ENCODE measurements at places on chromosomes 16 and 17. TPM values are rescaled to one million over a fixed set of nuclear protein-coding genes. Genes with fewer than 3 reads are reported as not detected.
A peak's percentile ranks its signal among the peaks of the same experiment; 100 is the strongest.

The DNAH17 gene
- 0.07 TPM for total RNA-seq

GRCh38 chr17:72563952-72564351 lies 443.1 kb downstream of the SOX9 start:
- no peak for DNase-seq

DNA sequence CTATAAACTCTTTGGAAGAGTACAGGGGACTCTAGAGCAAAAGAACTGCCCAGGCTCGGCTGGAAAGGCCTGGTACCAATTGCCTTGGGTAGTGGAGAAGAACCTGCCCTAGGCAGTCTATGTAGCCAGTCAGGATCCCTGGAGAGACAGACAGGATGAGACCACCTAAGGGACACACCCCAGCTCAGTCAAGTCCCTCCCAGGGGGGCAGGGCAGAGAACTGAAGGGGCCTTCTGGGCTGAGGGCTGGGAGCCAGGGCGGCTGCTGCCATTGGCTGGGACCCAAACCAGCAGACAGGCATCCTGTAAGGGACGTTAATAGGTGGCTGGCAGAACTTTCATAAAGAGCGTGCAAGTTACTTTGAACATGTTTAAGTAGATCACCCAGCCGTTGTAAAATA lies 12.8 kb upstream of the SLC38A8 start:
- no peak for DNase-seq

- no peak for DNase-seq
These were observed 129.9 kb downstream of the PITPNC1 start for GRCh38 chr17:67506966-67507365.

The CLEC3A gene
- total RNA-seq, result not detected

DNA sequence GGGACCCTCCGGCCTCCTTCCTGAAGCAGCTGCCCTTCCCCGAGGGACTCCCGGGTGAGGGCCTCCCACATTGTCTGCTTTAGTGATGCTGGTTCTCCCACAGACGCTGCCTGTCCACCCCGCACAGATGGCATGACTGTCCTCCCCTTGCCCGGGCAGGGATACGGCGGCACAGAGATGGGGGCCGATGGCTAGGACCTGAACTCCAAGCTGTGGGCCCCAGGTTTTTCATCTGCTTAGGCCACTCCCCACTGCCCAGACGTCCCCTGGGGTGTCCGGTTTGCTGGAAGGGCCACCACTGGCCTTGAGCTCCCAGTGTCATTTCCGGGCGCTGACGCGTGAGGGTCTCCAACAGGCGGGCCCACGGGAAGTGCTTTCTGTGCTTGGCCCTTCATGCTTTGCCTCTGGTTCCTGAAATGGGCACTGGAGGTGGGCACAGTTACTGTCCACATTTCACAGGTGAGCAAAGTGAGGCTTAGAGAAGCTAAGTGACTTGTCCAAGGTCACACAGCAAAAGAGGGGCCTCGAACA lies 87.4 kb upstream of the CBX4 start:
- DNase-seq, result no peak

- no peak for DNase-seq
These were observed 654 bp downstream of the DLX3 start for GRCh38 chr17:49994085-49995054.

The ODAD4 gene
- 0.40 TPM for total RNA-seq

DNA sequence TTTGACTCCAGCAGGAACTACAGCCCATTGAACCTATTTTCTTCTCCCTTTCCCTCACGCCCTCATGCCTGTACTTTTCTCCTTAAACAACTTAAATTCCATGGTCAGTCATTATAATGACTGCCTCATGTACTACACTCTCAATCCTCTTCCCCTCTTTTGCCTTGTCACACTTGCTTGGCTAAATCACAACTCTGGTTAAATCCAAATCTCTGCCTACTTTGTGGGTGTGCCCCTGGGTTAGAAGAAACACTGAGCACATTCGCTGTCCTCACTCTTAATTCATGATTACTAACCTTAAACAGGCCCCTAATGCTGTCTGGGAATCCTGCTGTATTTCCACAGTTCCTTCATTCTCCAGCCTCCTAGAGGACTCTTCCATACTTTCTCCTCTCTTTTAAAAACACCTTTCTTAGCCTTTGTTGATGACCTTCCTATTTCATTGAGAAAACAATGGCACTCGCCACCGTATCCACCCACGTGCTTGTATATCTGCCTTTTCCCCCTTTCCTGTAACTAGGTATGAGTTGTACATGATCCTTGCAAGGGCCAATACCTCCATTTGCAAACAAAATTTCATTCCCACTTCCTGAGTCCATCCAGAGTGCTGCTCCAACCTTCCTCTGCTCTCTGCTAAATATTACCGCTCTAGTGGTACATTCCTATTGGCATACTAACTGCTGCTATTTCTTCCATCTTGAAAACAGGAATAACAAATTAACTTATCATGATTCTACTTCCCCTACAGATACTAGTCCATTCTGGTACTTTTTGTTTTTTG lies 28.9 kb downstream of the ZNRF1 start:
- DNase-seq, result no peak

- no peak for DNase-seq
These were observed 53.1 kb downstream of the MRC2 start for GRCh38 chr17:62680541-62681052.

- peak; percentile 83 for DNase-seq
These were observed 26.5 kb upstream of the LASP1NB start for GRCh38 chr17:38898812-38899348.

DNA sequence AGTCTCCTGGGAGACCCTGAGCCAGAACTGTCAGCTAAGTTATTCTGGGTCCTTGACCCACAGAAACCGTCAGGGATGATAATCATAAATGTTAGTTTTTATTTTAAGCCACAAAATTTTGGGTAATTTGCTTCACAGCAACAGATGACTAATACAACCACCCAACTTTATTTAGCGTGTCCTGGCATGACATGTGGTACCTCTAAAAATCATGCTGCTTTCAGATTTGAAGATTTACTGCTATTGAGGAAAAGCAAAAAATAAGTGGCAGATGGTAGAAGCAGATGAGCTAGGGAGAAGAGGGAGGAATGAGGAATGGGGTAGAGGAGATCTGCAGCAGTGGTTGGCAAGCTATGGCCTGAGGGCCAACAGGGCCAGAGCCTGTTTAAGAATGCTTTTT lies 90.4 kb downstream of the TMEM100 start:
- DNase-seq, result no peak

- DNase-seq, result no peak
These were observed 1.8 kb downstream of the NKD1 start for GRCh38 chr16:50550035-50550434.

The CHMP1A gene
- 102 TPM for total RNA-seq

DNA sequence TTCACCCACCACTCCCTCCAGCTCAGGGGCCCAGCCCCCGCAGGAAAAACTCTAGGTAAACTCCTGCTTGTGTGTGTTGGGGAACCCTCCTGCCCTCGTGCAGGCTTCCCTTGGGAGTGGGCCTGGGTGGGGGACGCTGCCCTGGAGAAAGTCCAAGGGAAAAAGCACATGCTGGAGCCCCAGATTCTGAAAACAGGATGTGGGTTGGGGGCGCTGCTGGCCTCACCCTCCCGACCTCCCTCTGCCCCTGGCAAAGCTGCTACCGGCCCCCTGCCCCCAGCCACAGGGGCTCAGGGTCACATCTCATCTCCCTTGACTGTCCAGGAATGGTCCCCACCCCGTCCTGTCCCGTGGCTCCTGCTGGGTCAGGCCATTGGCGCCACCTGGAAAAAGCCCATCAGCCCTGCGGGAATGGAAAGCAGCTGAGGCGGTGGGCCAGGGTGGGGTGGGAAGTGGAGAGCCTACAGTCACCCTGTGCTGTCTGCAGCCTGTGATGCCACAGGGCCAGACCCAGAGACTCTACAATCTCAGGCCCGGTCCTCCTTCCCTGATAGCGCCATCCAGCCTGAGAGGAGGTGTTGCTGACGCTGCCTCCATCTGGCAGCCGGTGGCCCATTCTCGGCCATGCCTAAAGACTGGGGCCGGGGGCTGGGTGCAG lies 2.5 kb upstream of the GJD3 start:
- no peak for DNase-seq

The EPOP gene
- total RNA-seq, result 7.5 TPM

DNA sequence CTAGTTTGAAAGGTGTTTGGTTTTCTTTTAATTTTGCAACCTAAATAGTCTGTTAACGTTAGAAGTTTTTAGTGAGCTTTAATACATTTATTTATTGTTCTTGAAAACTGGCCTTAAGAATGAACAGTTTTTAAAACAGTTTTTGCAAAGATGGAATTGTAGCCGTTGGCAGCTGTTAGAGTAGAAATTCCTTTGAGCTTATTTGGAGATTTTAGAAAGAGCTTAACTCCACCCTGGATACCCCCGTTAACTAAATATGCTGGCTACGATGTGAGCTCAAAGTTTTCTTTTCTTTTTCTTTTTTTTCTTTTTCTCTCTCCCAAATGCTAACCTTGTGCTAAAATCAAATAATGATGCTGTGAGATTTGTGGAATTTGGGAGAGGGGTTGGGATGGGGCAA lies 75.2 kb downstream of the COX10 start:
- no peak for DNase-seq

- no peak for DNase-seq
These were observed 57.3 kb downstream of the CDC27 start for GRCh38 chr17:47131761-47132160.

DNA sequence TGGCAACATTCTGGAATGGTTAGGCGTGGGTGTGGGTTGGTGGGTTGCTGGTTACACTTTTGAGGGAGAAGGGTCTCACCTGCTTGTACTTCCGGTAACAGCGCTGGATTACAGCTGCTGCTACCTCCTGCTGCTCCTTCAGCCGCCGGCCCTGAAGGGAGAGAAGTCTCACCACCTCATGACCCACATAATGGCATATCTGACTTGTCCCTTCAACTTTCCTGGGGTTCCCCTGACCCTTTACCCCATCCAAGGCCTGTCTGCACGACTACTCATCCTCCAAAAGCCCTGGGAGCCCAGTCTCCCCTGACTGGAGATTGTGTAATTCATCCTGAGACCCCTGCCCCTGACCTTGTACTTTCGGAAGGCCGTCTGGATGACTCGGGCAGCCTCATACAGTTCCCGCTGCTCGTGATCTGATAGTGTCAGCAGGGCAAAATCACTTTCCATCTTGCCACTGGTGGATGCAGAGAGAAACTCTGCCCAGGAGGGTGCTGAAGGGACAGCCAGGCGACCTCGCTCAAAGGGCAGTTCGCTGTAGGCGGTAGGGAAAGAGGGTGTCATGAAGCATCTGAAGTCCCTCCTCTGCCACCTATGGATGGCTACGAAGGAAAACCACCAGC lies 2.0 kb upstream of the SPAG7 start:
- DNase-seq, result no peak
